GM12878 (cell line): ENCODE measurements at places on chromosomes 2 and 18. TPM values are rescaled to one million over a fixed set of nuclear protein-coding genes. Genes with fewer than 3 reads are reported as not detected.

- no peak for DNase-seq
Observed at GRCh38 chr2:124836416-124836815, 811.3 kb downstream of the CNTNAP5 start.

DNA sequence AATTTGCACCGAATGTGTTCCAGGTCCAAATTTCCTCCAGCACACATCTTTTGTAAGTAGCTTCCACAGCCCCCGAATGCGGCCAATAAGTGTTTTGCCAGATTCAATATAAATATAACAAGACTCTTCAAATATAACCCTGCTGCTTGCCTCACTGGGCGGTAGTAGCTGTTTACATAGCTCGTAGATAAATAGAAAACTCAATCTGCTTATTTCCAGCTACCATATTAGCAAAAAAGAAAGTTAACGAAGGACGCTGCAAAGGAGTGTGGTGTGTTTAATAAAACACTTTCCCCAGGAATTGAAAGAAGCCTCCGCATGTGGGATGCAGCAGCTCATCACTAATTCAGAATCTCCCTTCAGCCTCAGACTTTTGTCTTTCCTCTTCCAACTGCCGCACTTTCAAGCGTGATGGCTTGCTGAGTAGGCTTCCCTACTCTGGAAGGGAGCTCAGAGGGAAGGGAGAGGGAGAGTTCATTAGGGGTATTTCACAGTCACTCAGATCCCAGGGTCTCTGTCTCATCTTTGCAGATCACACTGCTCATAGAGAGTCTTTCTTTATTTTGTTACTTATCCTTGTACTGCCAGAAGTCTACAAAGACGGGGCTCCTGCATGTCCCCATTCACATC is 367.0 kb downstream of the RND3 start:
- no peak for DNase-seq

Gene DSG4
- total RNA-seq, result 0.13 and 0.16 TPM in 2 replicates

DNA sequence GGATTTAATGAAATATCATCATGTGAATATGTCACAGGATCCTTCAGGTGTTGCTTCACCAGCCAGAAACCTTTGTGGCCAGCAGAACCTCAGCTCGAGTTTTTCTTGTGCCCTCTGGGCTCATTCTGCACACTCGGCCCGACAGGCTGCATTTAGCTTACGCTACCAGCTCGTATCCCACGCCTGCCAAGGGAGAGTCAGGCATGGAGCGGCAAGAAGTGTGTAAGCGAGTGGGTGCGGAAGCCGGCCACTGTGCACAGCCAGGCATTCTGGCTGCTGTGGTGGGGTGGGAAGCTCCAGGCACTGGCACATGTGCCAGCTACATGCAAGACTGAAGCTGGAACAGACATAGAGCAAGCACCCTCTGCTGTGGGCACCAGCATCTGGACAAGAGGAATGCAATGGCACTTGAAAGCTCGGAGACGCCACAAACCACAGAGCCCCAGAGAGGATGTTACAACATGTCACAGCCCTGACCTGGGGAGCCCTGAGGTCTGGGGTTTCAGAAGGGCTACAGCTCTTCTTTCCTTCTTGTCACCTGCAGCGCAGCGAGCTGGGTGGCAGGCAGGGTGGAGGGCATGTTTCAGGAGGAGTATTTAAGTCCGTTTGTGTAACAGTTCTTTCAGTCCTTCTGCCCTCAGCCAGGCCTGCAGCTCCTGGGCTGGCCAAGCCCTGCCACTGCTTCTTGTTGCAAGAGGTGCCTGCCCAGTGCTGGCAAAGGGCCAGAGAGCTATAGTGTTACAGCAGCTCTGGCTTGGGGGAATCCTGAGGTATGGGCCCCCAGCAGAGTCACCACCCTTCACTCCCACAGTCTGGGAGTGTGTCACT is 257.3 kb upstream of the HNMT start:
- no peak for DNase-seq

Gene GALNT14
- 5.6 TPM in 2 replicates for total RNA-seq

DNA sequence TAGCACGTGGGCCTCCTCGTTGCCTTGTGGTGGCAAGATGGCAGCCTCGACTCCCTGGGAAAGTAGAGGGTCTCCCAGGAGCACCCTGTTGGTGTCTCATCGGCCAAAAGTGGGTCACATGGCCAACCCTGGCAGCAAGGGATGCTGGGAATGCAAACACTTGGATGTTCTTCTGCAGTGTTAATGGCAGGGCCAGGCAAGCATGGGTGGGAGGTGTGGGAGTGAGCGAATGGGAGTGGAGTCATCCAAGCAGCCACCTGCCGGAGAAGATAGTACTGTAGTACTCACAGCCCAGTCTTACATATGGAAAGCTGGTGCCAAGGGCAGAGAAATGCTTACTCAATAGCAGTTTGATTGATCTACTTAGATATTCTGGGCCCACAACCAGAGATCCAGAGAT is 122.2 kb downstream of the INHBB start:
- no peak for DNase-seq

DNA sequence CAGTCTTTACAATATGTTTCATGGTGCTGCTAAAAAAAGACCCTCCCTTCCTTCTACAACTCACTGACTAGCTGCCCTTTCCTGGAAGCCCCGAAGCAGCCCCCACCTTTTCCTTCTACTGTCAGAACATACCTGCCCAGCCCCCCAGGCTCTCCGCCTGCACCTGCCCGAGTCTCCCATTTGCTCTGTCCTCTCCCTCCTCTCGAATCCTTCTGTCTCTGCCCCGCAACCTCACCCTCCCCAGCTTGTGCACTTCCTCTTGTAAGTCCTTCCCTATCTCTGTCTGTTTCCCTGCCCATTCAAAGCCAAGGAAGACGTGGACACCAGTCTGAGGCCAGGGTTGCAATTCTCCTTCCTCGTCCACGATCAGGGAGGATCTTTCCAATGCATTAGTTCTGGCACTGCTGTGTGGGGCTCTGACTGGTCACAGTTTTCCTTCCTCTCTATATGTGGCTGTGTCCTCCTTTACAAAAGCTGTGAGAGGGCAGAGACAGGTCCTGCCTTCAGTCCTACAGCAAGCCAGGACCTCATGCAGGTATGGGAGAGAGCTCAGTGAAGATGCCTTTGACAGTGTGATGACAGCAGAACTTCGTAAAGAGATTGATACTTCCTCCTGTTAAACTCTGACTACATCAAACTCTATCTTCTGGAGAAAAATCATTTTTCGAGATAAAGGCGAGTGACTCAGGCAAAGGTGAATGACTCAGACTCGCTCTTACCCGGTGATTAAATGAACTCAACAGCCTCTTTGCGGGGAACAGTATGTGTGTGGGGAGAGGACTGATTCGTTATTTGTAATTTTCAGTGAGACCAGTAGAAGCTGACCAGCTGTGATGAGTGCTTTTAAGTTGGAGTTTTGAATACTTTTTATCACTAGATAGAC is 14.2 kb downstream of the TNFRSF11A start:
- DNase-seq, result no peak

- DNase-seq, result no peak
Observed at GRCh38 chr2:225773148-225773547, 373.6 kb downstream of the NYAP2 start.

DNA sequence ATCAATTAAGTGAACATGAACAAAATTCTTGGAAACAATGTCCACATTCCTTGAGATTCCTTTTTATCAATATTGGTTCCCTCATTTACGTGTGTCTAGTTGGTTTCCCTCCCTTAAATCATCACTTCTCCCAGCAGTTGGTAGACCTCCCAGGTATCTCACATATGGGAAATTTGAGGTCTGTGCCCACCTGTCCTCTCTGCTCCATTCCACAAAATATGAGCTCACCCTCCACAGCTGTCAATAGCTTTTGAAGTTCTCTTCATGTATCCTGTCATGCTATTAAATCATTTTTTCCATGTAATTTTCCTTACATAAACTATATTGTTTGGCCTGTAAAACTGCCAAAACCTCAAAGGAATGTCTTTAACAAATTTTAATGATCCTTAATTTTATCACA is 992.2 kb upstream of the ACVR2A start:
- DNase-seq, result no peak

DNA sequence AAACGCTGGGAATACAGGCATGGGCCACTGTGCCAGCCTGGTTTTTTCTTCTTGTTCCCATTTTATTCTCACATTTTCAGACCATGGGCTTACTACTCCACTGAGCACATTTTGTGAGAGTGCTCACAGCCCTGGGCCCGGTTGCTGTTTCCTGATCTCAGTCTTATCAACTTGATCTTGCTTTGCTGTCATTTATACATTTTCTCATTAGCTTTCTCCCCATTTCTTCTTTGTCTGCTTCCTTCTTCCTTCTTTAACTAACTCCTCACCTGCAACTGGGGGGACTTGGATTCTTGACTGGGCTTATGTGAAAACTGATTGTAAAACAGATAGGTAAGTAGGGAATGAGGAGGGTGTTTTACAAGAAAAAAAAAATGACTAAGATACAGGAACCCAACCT is 117.3 kb downstream of the PLB1 start:
- no peak for DNase-seq

- no peak for DNase-seq
Observed at GRCh38 chr2:33477473-33478468, 1.3 kb downstream of the RASGRP3 start.

- DNase-seq, result no peak
Observed at GRCh38 chr18:79420033-79420745, 24.5 kb downstream of the NFATC1 start.

DNA sequence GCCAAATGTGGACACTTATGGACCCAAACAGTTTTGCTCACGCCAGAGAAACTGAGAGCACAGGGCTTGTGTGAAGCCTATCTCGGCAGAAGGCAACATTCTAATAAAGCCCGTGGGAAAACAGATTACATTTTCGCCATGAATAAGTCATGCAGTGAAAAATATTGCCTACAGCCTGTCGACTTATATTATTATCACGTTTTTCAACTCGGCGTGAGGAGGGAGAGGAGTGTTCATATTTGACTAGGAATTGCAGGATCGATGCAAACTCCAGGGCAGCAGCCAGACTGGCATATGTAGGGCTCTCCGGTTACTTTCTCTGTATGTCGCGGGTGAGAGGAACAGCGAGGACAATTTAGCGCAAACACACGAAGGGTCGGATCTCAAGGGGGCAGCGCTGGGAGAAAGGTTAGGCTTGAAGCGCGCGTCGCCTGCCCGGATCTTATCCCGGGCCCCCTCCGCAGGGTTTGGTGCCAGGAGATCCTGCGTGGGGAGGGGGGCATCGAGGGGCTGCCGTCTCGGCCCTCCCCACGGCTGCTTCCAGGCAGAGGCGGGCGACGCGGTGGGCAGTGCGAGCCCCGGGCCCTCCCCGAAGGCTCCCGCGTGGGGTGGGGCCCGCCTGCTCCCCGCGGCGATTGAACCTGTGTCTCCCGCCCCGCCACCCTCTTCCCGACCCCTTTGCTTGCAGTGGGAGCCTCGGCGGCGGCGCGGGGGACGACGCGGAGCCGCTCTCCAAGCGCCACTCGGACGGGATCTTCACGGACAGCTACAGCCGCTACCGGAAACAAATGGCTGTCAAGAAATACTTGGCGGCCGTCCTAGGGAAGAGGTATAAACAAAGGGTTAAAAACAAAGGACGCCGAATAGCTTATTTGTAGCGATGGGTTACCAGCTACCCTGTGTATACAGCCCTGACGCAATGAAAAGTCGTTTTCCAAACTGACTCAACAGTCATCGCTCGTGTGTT is 4.4 kb downstream of the ADCYAP1 start:
- no peak for DNase-seq

DNA sequence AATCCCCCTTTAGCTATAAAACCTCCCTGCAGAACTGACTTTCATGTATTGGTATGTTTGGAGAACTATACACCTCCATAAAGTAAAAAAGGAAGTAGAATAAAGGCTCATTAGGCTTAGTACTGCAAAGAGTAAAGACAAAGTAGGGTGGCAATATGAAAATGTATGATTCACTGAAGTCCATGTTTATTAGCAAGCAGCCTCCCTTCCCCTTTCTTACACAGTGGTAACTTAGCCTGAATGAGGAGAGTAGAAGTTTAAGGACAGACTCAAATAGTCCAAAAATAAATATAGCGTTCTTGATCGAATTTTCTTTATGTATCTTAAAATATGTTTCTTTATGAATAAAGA is 1.5 kb downstream of the ZNF804A start:
- DNase-seq, result no peak

DNA sequence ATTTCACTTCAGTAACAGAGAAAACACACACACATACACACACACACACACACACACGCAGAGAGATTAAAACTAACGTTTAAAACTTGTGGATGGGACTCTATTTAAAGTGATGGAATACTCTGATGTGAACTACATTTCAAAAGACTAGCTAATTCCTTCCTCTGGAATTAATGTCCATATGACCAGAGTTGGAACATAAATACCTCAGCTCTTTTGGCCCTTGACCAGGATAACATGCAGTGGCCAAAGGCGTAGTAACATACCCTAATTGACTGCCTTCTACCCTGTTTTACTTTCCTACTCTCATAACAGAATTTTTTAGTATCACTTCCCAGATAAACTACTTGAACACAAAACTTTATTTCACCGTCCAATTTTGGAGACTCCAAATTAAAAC is 671.3 kb upstream of the CHAC2 start:
- no peak for DNase-seq

Gene GALR1
- not detected in 2 replicates for total RNA-seq
